H54 (cell line): ENCODE measurements at places on chromosomes 2 and 18.
A peak's percentile ranks its signal among the peaks of the same experiment; 100 is the strongest.

- DNase-seq = no peak
Observed at GRCh38 chr2:235512699-235513053, 18.8 kb downstream of the AGAP1 start.

DNA sequence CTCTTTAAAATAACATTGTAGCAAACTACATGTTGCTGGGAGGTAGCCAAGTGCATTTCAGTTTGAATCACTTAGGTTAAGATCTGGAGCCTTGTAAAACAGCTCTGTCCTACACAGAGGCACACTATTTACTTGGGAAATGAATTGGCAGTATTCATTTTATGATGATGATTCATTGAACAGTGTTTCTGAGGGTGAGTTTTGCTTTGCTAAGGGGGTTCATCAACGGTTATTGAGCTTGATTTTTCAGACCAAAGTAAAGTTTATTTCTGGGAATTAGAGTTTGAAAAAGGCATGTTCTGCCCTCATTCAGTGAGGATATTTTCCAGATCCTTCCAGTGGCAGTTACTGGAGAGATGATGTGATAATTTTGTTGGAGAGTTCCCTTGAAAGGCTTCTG, 55.6 kb downstream of the CCDC85A start:
- DNase-seq = no peak

DNA sequence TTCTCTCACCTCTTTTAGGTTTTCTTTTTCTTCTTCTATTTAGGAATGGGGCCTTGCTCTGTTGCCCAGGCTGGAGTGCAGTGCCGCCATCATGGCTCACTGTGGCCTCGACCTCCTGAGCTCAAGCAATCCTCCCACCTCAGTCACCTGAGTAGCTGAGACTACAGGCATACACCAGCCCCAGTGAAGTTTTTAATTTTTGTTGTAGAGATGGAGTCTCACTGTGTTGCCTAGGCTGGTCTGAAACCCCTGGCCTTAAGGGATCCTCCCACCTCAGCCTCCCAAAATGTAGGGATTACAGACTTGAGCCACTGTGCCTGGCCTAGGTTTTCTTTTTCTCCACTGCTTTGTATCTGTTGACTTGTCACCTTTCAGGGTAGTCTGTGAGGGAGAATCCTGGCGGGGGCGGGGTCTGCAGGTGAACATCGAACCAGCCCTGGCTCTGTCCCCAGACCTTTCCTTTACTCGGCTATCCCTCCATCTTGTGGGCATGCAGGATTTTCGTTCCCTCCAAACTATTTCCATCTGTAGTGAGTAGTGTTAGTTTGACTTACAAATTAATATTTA, 21.7 kb downstream of the NCK2 start:
- no peak for DNase-seq

GRCh38 chr2:120937686-120938044, 202.0 kb downstream of the GLI2 start:
- DNase-seq = no peak

GRCh38 chr18:28366676-28367075, 189.7 kb upstream of the CDH2 start:
- DNase-seq = no peak

GRCh38 chr2:172968061-172968469, 107.6 kb upstream of the MAP3K20 start:
- peak; percentile 66 for DNase-seq

DNA sequence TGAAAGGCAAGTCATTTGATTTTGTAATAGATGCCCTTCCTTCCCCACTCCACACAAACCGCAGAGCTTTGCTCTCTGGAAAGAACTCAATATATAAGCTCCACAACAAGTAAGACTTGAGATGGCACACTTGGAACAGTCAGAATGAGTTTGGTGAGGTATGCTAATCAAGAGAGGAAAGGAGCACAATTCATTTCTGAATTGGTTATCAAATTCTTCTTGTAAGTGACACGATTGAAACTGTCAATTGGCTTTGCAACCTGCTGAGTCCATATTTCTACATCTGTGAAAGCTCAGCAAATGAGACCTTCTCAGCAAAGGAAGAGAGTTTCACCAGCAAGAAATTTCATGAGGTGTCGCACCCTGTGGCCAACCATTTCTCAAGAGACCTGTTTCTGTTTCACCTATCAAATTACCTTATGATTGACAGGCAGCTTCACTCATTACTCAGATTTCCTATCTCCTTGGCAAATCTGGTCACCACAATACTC, 19.1 kb downstream of the CTLA4 start:
- no peak for DNase-seq

- no peak for DNase-seq
Observed at GRCh38 chr2:10716581-10716980, 4.8 kb upstream of the ATP6V1C2 start.

DNA sequence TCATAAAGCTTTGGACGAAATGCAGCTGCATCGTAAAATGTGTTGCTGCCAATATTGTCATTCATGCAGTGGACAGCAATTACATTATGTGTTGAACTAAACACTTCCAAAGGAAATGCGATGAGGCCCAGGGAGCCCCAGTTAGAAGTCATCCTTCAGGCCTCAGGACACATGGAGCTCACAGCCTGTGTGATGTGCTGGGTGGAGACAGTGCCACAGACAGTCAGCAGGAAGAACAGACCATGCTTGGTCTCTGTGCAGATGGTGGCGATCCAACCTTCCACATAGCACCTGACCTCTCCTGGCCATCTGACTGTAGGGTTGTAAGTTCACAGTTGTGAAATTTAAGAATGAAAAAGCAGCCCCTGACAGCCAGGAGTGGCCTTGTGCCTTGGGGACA, 118.3 kb upstream of the ALKAL2 start:
- DNase-seq = no peak

DNA sequence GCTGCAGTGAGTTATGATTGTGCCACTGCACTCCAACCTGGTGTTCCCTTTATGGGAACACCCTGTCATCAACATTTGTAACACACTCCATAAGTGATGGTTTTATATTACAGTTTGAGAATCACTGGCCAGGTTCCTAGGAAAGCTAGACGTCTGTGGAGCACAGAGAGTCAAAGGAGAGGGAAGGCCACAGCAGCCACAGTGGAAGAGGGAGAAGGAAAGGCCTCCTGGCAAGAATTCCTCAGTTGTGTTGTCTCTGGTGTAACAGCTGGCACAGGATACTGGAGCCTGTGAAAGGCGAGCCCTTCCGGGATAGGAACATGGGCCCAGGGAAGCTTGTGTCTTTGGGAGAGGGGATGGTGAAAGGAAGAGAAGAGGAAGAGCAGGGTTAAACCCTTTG, 360.5 kb upstream of the PIK3C3 start:
- no peak for DNase-seq

DNA sequence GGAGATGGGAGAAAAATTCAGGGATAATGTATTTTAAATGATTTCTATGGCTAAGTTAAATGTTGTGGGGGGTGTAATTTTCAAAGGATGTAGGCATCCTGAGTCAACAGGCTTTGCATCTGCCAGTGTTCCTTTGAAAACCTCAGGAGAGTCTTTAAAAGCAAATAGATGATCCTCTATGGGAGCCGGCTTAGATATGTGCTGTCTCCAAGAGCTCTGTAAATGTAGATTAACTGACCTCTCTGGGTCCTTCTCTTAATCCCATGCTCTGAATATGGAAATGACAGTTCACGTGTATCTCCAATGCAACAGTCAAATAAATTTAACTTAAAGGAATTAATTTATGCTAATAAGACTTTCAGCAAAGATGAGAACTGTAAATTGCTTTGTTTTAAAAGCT, 292.7 kb downstream of the ERBB4 start:
- DNase-seq = no peak

DNA sequence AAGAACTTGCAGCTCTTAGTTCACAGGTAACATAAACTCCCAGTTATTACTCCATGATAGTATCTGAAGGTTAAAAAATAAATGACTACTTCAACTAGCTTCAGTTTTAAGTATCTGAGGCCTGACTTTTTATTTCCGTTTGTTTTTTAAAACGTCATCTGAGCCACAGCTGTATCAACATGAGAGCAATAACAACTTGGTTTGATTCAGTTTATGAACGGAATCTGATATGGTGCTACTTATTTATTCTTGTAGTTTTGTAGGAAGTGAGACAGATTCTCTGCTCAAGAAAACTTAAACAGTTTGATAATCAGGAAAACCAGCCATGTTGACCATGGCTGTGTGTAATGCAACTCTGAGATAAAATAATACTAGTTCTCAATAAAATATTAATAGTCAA, 34.9 kb downstream of the NAB1 start:
- DNase-seq = no peak

DNA sequence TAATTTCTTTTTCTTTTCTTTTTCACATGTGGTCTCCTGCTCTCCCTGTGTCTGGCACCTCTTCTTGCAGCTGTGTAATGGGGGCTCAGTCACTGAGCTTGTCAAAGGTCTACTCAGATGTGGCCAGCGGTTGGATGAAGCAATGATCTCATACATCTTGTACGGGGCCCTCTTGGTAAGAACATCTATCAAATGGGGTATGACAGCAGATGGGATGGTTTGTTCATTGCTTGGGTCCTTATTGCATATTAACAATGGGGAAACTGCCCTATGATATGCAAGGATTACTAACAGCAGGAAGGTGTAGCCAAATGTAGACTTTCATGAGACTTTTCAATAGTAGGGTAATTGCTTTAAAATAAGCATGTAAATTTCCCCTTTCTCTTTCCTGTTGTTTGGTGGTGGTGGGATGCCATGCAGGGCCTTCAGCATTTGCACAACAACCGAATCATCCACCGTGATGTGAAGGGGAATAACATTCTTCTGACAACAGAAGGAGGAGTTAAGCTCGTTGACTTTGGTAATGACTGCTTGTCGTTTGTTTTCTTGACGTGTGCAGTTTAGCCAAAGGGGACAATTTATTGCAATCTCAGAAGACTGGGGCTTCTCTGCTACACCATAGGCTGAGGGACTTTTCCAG, 36.5 kb downstream of the MYO3B start:
- DNase-seq = no peak

DNA sequence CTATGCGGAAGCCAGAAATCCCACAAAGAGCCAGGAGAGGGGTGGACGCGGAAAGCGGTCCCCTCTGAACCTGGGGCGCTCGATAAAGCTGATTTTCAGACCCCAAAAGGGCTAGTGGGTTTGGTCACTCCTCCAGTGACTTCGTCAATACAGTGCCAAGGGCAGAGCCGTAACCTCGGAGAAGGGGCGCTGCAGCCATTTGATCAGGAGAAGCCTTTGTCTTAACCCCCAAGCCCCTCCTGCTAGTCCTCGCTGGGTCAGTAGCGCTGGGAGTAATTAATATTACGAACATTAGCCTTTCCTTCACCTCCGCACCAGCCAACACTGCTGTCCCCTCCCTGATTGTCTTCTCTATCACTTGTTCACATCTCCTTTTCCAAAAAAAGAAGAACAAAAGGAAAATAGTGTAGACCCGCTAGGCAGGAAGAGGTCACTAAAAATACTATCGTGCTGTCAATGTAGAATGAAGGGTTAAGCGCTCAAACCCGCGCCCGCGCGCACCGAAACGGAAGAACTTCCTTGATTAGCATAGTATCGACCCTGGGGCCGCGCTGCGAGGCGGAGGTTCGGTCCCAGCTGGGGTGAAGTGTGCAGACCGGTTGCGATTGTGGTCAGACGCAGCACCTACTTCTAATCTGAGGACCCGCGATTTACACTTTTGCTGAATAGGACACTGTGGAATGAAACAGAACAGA, 63.2 kb upstream of the MAPRE2 start:
- no peak for DNase-seq

GRCh38 chr2:207764096-207764630, 5.5 kb downstream of the FZD5 start:
- DNase-seq = no peak

DNA sequence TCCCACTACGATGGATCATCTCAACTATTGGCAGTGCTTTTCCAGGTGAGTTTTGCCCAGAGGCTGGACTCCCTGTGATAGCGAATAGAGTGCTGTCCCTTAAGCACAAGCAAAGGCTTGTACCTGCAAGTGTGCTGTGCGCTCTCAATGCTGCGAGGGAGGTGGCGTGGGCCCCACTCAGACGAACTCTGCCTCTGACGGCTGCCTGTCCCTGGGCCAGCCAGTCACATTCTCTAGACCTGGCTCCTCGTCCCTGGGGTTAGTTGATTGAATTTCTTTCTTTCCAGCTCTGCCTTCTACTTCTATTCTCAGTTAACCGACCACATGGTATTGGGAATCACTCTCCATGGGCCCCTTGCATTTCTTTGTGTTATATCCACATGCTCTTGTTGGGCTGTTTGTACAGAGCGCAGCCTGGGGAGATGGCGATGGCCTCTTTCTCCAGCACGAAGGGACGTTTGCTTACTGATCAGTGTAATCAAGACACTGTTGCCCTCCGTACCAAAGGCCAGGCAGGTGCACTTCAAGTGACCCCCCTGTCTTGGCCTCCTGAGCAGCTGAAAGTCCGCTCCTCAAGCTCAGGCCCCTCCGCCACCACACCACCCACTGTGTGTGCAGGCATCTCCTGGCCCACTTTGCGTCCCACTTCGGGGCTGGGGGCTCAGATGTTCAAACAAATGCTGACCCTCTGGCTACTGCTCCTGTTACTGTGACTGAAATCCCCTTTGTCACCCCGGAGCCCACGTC, 151.3 kb downstream of the ZNF236 start:
- DNase-seq = no peak

DNA sequence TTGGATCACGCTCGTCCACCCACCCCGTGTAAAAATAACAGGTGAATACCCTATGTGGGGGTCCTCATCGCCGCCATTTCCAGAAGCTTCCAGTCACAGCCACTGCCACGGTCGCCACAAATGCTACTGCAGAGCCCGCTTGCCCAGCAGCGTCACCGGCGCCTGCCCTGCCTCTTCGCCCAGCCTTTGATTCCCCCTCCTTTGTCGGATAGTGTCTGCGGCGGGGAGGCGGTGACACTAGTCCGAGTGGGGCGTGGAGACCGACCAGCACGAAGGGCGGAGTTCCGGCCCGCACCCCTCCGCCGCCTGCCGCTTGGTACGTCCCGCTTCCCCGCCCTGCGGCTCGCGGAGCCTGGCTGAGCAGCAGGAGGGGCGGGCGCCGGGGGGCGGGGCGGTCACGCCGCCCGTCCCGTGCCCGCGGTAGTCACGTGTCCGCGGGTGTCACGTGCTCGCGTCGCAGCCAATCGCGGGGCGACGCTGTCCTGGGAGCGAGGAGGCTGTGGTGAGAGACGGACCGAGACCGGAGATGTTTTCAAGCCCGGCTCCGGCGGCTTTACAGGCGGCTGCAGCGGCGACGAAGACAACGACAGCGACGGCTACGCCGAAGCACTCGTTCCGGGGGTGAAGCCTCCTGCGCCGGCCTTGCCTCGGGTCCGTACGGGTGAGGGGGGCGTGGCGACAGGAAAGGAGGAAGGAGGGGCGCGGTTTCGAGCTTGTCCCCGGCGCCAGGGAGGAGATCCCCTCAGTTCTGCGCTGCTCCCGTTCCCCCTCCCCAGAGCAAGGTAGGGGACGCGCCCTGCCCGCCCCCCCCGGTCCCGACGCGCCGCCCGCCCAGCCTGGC, at the start of gene ANKRD12:
ANKRD12 (plus strand) TSS at position 467 of the 841 bp plus-strand sequence. CDS start 45,652 bp downstream, outside the sequence.
- DNase-seq = peak; percentile 93
